ENCODE measurements at places on chromosomes 6 and 20. TPM values are rescaled to one million over a fixed set of nuclear protein-coding genes. Genes with fewer than 3 reads are reported as not detected.

Gene ATG5
- total RNA-seq = 42.6 TPM

DNA sequence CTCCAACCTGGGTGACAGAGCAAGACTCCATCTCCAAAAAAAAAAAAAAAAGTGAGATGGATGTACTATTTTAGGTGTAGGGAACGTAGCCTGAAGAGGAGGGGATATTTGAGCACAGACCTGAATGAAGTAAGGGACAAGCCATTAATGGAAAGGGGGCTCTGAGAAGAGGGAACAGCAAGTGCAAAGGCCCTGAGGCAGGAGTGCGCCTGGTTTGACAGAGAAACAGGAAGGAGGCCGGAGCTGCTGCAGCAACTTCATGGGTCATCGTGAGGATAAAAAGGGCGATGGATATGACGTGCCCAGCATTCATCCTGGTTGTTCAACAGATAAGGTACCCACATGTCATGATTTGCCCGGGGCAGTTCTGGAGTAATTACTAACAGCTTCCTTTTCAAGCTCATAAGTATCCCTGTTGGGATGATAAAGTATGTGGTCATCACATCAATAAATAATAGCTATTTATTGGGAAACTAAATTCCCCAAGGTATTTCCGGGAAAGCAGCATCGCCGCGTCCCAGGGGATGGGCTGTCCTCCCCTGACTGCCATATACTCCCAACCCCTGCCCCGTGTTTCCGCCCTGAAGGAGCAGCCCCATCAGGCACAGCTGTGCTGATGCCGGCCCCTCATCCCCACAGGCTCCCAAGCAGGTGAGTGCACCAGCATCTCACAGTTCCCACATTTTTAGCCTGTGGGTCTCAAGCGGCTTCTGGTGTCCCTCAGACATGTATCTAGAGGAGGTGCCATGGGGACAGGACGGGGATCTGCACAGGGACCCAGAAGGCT lies 43.4 kb downstream of the DLGAP4 start:
- peaks cover 4% of the 10 kb centered on the region for H3K27me3 ChIP-seq
- no peaks in the 10 kb centered on the region for H3K4me1 ChIP-seq
- H3K36me3 ChIP-seq = no peaks in the 10 kb centered on the region
- H3K27ac ChIP-seq = no peak overlapping the region
- no peak overlapping the region for H3K4me3 ChIP-seq

- no peaks in the 10 kb centered on the region for H3K27me3 ChIP-seq
- no peak overlapping the region for H3K27ac ChIP-seq
- H3K4me3 ChIP-seq = no peak overlapping the region
Observed at GRCh38 chr6:34867484-34867883, 20.4 kb downstream of the TAF11 start.

GRCh38 chr20:10637031-10637559 lies 36.7 kb downstream of the JAG1 start:
- no peaks in the 10 kb centered on the region for H3K27me3 ChIP-seq
- no peak overlapping the region for H3K4me3 ChIP-seq
- no peak overlapping the region for H3K27ac ChIP-seq
- no peaks in the 10 kb centered on the region for H3K36me3 ChIP-seq
- no peak for DNase-seq

Gene SLC22A2
- total RNA-seq = not detected

Gene TIAM2
- 6.9 TPM for total RNA-seq

- H3K4me3 ChIP-seq = no peak overlapping the region
- DNase-seq = no peak
- no peaks in the 10 kb centered on the region for H3K4me1 ChIP-seq
- no peaks in the 10 kb centered on the region for H3K36me3 ChIP-seq
- no peak overlapping the region for H3K27ac ChIP-seq
- peaks cover 5% of the 10 kb centered on the region for H3K27me3 ChIP-seq
Observed at GRCh38 chr6:128738112-128738511, 144.8 kb upstream of the LAMA2 start.

DNA sequence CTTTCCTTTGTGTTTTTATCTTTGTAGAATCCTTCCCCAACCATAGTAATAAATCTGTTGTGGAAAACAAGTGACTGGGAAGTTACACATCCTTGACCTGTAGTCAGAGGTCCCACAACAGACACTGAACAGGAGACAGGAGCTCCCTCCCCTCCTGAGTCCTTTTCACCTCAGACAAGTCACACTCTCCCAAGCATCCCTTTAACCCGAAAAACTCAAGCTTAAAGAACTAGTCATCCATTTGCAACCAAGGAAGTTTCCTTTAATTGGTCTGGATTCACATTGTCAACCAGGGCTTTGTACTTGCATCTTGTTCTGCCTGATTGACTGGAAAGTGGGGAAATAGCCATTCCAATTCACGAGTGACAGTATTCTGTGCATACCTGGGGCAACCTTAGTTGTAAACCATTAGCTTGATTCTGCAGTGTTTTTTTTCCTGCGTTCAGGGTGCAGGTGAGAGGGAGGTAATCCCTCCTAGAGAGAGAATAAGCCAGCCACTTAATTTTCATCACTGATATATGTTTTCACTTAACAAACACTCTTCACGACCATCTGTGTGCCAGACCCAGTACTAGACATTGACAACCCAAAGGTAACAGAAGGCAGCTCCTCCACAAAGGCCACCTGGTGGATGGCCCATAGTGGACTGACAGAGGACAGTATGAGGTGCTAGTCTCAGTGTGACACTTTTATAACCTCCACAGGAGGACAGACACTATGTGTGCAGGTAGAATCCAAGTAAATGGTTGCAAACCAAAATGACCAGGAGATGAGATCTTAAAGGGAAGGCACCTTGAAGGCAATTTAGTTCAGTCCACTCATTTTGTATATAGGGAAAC lies 112.4 kb downstream of the SLX4IP start:
- H3K27me3 ChIP-seq = no peaks in the 10 kb centered on the region
- peaks cover 18% of the 10 kb centered on the region for H3K4me1 ChIP-seq
- no peak overlapping the region for H3K27ac ChIP-seq

Measured in activated CD8-positive, alpha-beta memory T cell treated with anti-CD3 and anti-CD28 coated beads, Interleukin-2, amount 10 ng/mL, durations not matched to agents 7 days and 5 days (primary cell).